Activated naive CD8-positive, alpha-beta T cell treated with anti-CD3 and anti-CD28 coated beads, Interleukin-2, amount 50 U/mL, for 24 hours (primary cell): ENCODE measurements at places on chromosomes 7 and 10.

- DNase-seq = no peak
Measured at GRCh38 chr10:124978376-124978725, 36.4 kb downstream of the ZRANB1 start.

DNA sequence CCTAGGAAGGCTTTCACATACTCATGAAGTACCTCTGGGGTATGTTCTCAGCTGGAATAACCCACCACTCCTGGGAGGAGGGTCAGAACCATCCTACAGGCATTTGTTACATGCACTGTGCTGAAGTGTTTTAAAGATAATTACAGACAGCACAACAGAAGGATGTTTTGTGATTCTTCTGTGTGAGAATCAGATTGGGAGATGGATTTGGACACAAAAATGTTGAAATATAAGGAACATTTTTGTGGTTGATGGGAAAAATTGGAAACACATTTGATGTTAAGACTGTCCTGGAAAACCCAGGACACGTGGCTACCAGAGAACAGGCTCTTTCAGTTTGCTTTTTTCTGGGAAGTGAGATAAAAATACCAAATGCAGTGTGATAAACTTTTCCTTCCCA is 61.4 kb downstream of the BICC1 start:
- DNase-seq = no peak

DNA sequence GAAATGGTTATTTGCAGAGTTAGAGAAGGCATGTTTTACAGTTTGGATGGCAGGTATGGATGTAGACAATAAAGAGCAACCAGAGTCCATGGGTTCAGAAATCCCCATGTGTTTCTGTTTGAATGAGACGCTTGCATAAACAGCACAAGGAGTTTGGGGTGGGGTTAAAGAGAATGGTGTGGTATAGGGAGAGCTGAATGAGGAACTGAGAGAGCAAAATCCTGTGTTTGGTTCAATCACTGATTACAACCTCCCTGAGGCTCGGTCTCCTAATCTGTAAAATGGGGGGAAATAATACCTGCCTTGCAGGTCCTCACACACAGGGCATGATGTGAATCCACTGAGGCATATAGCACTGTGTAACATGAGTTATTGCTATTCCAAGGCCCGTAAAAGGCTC is 23.7 kb downstream of the CAV1 start:
- no peak for DNase-seq

- DNase-seq = peak; percentile 61
Measured at GRCh38 chr10:133391761-133392518, 2.0 kb upstream of the MTG1 start.

GRCh38 chr7:12320987-12321647 is 82.5 kb downstream of the VWDE start:
- DNase-seq = no peak

DNA sequence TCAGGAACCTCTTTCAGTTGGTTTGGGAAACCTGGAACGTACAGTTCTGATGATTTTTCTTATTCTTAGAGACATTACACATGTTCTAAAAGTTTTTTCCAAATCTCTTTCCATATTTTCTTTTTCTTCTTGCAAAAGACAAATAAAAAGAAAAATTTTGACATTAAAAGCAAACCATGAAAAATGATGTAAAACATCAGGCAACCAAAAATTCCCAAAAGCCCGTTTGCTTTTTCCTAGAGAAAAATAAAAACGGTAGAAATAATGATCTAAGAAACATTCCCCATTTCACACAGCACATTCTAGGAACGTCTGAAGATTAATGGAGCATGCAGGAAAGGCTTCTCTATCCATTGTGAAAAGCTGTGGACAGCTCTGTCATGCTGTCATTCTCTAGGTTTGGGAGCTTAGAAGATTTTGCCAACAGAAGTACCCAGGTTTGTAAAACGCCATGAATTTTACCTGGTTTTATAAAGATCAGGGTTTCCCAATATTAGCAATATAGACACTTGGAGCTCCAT is 11.2 kb upstream of the PRTFDC1 start:
- DNase-seq = no peak

GRCh38 chr10:99551616-99552015 is 18.9 kb downstream of the NKX2-3 start:
- DNase-seq = no peak

DNA sequence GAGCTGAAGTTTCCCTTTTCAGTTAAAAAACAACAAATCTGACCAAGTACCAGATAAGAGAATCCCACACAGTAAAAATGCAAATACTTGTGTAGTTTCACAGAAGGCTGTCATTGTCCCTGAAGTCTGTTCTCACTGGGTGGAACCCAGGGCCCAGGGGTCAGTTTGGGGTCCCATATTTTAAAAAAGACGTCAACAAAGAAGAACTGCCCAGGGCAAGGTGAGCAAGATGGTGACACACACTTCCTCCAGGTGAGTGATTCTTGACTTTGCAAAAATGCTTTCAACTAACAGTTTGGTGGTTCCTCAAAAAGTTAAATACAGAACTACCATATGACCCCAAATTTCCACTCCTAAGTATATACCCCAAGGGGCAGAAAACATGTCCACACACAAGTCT is 36.8 kb downstream of the PDIA4 start:
- no peak for DNase-seq

GRCh38 chr10:6140141-6140841 is 51.5 kb downstream of the RBM17 start:
- DNase-seq = peak; percentile 58

DNA sequence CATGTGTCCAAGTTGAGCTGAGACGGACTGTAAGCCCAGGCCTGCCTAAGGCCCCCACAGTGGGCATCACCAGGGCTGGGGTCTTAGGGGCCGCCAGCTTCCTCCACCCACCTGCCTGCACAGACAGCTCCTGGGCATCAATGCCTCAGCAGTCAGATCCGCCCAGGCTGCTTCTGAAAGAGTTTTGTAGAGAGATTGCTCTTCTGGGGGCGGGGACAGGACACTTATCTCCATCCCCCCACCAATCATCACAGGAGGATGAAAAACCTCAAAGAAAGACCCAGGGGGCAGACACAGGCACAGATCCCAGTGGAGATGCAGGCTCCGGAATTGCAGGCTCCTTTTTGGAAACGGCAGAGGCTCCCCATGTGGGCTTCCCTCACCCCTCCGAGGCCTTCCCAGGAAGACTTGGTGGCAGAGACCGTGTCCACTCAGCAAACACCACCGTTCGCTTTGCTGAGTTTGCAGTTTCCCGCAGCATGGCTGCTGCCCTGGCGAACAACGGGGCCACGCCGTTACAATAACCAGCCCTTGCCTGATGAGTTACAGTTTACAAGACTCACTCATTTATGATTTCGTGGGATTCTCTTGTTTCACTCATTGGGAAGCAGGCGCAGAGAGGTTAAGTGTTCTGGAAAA is 96.4 kb downstream of the MKI67 start:
- no peak for DNase-seq

- DNase-seq = no peak
Measured at GRCh38 chr7:8035192-8035591, 66.6 kb downstream of the GLCCI1 start.

DNA sequence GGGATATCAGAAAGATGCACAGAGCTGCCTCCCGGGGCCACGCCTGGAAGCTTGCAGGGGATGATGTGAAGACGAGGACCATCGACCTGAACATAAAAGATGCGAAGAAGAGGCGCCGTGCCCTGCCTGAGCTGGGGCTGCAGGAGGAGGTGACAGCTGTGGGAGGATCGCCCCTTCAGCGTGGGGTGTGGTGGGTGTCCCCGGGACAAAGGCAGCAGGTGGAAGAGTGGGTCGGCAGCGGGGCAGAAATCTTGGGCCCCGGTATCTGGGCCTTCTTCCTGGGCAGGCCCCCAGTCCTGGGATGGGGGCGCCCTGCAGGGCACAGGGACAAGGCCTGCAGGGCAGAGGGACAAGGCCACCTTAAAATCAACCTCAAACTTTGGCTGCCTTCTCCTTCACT is 134.9 kb downstream of the OR13A1 start:
- no peak for DNase-seq

DNA sequence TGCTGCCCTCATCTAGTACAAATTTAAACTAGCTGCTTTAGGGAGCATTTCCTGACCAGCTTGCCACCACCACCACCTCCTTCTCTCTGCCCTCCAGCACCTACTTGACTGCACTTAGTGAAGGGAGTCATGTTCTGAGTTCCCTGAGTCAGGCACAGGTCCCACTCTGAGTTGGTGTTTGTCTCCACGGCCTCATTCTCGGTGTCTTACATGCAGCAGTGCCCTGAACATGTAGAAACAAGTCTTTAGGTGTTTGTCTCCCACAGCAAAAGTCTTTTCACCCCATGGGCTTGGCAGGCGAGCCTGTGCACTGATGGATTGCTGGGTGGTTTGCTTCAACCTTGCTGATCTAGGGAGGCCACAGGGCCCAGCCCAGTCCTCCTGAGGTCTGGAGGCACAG is 16.9 kb downstream of the TSPAN14 start:
- DNase-seq = no peak

- DNase-seq = no peak
Measured at GRCh38 chr7:118573085-118573484, 348.6 kb downstream of the ANKRD7 start.

DNA sequence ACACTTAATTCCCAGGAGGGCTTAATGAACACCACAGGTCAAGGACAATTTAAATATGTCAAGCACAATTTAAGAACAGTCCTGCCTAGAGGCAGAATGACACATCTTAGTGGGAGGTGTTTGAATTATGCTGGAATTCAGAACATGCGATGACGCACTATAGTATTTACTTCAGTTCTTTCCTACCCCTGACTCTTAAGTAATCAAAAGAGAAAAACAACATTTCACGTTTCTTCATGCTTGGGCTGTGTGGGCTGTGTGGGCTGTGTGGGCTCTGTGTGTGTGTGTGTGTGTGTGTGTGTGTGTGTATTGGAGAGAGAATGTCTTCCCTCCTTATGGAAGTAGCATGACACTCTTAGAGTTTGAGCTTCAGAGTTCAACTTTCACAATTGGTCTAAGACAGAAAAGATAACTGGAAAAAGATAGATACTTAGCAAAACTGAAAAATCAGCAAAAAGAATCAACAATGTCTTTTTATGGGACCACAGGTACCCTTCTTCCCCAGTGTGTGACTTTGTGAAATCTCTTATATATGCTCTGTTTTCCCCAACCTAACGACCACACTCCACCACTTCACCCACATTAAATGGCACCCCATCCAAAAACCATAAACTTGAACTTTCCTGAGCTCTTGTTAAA is 33.7 kb upstream of the CABCOCO1 start:
- no peak for DNase-seq
